Stimulated activated CD4-positive, alpha-beta T cell treated with anti-CD3 and anti-CD28 coated beads, Interleukin-1b, Interleukin-23, amount 100 ng/mL, for 24 hours (primary cell): ENCODE measurements at places on chromosomes 11 and 22.
A peak's percentile ranks its signal among the peaks of the same experiment; 100 is the strongest.

GRCh38 chr11:75797116-75797515 is 17.9 kb upstream of the UVRAG start:
- DNase-seq = no peak

GRCh38 chr11:86013713-86014112 is 55.2 kb downstream of the PICALM start:
- no peak for DNase-seq

GRCh38 chr11:96506953-96507354 is 117.1 kb downstream of the JRKL start:
- DNase-seq = no peak

DNA sequence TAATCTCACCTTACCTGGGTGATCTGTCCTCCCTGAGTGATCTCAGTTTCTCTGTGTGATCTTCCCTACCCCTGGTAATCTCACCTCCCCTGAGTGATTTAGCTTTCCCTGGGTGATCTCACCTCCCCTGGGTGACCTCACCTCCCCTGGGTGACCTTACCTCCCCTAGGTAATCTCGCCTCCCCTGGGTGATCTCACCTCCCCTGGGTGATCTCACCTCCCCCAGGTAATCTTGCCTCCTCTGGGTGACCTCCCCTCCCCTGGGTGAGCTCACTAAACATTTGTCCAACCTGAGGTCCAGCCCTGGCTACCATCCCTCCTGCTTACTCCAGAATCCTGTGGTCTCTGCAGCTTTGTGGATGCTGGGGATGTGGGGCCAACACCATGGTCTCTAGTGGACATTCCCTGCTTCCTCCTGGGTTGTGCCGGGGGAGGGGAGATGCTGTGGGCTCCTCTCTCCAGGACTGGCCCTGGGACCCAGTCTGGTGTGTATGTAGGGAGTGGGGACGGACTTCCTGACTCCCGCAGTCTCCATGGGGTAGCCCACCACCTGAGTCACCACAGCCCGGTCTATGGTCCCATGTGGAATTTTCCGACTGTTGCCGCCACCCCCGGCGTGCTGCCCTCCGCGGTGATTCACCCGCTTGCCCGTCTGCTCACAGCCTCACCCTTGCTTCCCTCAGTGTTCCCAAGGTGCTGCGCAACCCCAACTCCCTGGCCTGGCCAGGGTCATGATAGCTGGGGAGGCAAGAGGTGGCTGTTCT is 9.9 kb downstream of the LSP1 start:
- no peak for DNase-seq

- no peak for DNase-seq
Measured at GRCh38 chr22:35882211-35883030, 146.2 kb downstream of the RBFOX2 start.

- no peak for DNase-seq
Measured at GRCh38 chr11:2318123-2318522, 16.3 kb downstream of the TSPAN32 start.

DNA sequence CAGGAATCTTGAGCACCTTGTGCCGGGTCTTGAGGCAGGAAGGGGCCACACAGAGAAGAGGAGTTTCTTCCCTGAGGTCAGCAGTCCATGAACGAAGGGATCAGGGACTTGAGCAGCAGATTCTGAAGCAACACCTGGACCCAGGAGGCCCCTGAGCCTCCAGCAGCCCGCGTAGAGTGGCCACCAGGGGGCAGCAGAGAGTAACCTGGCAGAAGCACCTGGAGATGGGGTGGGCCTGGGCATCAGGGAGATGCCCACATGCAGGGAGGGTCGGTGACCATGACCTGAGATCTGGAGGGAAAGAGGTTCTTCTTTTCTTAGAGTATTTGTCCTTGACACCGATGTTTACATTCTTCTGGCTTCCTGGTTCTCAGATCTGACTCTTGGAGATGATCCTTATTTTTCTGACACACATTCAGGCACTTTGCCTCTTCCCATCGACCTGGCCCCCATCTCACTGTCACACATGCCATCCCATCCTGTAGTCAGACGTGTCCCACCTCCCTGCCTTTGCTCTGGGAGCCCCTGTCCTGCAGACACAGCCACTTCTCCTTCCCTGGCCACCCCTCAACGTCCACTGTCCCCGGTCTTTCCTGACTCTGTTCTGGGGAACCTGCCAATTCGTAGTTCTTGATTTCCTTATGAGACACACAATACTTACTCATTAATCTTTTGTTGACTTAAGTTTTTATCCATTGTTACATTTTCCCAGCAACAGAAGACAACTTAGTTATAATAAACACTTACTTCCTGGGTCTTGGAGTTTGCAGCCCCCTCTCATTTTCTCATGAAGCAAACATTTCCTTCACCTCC is 66.5 kb downstream of the GGTLC2 start:
- peak; percentile 68 for DNase-seq

GRCh38 chr11:109795234-109795633 is 298.0 kb upstream of the ZC3H12C start:
- DNase-seq = no peak

DNA sequence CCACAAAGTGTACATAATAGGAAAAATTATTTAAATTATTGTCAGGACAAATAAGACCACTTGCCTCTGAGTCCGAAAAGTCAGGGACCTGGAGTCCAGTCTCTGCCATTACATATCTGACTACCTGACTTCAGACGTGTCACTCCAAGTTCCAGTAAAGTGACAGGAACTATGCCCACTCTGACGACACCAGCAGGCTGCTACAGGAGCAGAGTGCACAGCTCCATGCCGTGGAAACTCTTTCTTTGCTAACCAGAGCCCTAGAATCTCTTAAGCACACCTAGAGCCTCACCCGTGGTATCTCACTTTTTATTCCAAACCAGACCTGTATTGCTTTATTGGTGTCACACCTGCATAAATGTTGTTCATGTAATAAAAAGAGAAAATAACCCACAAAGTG is 93.7 kb downstream of the PLEKHA7 start:
- no peak for DNase-seq

GRCh38 chr11:69799582-69799981 is 19.6 kb downstream of the FGF3 start:
- no peak for DNase-seq

DNA sequence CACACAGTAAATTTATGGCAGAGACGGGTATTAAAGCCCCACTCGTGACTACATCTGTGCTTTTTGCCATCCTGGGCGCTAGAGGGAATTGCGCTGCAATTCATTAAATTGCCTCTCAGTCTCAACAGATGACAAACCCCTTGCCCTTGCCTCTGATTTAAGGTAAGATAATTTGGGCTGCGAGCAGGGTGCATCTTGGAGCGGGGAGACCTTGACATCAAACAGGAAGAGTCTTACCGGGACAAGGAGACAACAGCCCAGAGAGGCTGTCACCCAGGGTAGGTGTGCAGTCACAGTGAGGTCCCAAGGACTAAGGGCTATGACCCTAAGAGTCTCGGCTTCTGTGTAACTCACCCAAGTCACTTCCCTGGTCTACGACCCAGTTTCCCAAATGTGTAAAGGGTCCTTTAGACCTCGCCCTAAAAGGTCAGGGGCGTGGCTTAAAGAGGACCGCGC is 449 bp upstream of the TOM1 start:
- no peak for DNase-seq

DNA sequence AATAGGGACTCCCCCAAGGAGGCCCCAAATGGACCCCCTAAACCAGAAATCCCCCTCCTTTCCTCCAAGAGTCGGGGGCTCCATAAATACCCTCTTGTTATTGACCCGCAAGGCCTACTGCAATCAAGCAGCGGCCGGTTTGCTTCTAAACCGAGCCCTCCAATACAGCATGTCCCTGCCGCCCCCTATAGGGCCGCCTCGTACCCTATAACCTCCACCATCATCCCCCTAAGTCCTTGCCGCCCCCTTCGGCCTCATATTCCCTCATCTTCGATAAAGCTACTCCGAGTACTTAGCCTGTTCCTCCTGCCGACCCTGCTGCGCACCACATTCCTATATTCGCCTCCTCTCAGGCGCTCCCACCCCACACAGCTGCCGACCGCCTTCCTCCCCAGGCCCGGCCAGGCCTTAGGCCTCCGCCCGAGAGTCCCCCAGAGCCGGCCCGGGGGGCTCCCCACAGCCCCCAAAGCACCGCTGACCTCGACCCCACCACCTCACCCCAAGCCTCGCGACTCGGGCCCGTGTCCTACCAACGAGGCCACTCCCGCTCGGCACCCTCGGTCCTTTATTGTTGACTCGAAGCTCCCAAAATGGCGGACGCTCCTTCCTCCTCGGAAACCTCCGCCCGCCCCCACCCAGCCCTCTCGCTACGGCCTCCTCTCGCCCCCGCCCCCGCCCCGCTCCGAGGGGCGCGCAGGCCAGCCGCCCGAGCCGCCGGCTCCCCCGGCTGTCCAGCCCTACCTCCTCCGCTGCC is 430 bp downstream of the DDX6 start:
- DNase-seq = peak; percentile 39

- DNase-seq = no peak
Measured at GRCh38 chr11:101723371-101723770, 139.6 kb upstream of the TRPC6 start.

DNA sequence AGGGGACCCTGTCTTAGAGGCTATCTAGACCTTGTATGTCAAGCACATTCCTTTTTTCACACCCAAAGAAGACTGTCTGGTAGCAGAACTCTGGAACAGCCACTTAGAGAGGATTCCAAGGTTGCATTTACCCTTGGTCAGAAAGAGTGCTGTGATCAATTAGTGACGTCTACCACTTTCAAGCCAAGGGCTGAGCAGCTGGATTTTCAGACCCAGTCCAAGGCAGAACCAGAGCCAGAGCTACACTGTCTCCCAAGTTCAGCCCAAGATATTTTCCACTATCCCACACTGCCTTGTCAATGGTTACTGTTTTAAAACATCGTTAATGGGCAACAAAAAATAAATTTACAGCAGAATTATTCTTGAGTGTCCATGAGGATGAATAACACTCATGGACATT is 24.0 kb downstream of the ABCC8 start:
- no peak for DNase-seq

DNA sequence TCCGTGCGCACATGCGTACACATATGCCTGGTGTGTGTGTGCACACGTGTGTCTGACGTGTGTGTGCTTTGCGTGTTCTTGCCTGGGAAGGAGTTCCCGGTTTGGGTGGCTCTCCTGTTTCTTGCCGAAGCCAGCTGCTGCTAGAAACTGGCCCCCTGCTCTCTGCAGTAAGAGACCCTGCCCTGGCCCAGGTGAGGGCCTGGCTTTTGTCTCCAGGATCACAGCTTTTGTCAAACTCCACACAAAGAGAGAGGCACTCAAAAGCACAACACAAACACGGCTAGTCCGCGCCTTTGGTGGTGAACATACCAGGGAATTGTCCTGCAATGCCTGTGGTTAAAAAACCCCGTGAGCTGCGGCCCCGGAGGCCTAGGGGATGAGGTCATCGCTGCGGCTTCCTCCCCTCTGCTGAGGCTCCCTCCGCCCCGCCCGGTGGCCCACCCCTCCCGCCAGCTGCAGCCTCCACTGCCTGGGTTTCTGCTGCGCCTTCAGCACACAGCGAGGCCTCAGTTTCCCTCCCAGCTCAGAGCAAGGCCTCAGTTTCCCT is 88.9 kb downstream of the KCNQ1 start:
- no peak for DNase-seq

DNA sequence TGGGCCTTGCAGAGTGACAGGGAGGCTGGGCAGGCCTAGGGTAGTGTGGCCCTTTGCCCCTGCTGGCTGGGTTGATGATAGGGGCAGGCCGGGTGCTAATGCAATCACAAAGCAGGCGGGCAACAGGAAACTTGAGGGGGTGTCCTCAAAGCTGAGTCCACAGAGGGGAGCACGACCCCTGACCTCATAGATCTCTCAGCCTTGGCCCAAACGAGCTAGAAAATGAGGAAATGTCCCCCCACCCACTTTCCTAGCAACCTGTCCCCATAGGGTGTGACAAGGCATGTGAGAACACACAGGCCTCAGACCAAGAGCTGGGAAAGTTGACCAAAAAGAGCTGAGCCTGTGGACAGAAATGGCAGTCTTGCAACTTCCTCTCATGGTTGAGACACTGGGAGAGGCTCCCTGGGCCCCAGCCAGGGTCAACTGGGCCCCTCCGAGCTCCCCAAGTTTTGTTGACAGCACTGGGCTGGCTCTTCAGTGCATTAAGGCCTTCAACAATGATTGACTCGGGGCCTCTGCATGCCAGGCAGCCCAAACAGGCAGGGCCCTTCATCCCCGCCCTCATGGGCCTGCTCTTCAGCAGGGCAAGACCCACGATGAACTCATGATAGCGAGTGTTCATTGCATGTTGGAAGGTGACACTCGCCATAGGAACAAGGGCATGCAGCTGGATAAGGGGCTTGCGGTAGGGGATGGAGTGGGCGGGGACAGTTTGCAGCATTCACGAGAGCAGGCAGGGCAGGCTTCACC is 9.8 kb upstream of the SPI1 start:
- DNase-seq = no peak

- no peak for DNase-seq
Measured at GRCh38 chr22:33272180-33272579, 214.0 kb upstream of the SYN3 start.

DNA sequence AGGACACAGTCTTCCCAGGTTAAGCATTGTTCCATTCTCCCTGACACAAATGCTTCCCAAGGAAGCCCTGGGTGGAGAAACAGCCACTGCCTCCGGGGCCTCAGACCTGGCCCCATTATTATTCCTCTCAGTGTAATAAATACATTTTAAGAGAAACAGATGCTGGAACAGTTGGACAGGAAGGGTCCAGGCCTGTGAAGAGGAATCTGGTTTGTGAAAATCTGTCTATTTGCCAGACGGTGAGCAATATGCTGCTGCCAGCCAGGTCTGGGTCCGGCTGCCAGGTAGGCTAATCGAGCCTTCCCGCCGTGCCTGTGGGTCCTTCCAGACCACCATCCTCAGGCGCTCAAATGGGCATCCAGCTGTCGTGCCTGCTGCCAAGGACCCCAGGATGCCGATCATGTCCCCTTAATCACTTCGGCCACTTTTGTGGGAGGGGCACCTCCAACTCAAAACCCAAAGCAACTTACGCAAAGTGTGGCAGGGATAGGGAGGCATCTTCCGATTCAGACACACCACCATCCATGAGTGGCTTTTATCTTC is 528.4 kb downstream of the MIAT start:
- no peak for DNase-seq

DNA sequence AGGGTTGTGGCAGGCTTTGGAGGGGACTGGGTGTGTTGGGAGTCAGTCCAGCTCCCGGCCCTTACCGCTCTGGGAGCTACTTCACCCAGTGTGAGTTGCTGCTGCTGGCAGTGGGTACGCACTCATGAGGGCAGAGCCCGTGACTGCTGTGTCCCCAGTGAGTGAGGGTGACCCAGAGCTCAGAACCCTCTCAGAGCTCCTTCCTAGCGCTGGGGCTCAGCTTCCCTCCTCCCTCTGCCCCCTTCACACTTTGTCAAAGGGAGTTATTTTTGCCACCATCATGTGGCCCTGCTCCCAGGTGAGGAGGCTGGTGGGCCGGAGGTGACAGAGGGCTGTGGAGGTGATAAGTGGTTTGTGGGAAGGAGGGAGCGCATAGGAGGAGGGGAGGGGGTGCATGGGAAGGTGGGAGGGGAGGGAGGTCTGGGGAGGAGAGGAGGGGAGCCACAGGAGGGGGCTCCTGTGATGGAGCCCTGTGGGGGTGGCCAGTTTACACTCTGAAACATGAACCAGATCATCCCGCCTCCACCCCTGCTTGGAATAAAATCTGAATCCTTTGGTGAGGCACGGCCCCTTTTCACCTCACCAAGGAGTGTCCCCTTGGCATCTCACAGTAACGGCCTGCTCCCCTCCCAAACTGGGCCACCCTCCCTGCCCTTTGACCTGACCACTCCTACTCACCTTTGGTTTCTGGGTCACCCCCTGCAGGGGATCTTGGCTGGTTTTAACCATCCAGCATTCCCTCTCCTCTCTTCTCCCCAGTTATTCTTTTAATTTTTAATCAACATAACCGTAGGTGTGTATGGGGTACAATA is 9.9 kb downstream of the NDUFV1 start:
- no peak for DNase-seq

GRCh38 chr11:11288972-11289616 is 64.0 kb downstream of the CSNK2A3 start:
- DNase-seq = no peak

GRCh38 chr11:90699791-90700400 is 477.0 kb upstream of the CHORDC1 start:
- no peak for DNase-seq
